NCI-H1048 (cell line): ENCODE measurements at places on chromosomes 13 and 19.

DNA sequence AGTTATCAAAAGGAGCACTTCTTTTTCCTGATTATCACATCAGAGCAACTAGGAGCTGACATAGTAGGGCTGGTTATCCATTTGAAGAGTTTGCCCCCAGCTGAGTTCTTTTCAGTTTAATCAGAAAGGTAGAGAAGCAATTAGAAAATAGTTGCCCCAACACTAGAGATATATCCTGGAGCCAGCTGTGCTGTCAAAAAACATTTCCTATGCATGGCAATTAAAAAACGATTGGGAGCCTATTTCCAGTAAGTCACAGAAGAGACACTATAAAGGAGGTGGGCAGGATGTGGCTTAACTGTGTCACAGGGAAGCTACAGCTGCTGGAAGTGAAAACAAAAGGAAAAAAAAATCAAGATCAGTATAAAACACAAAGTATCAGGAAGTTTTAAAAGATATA lies 155.7 kb upstream of the SLITRK1 start:
- DNase-seq: no peak

DNA sequence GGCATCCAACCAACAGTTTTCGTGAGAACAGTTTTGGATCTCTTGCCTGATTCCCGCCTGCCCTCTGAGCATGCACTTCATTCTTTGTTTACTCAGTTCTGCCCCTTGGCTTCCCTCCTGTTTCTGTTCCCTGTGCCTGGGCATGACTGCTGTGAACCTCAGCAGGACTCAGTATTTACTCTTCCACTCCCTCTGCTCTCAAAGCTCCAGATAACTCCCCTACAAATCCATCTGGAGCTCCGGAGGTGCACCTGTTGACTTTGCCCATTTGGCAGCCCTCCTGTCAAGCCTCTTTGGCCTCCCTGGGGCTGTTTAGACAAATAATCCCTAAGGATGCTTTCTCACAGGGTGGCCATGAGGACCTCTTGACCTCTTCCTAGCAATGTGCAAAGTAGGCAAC lies 34.2 kb upstream of the ARGLU1 start:
- no peak for DNase-seq

DNA sequence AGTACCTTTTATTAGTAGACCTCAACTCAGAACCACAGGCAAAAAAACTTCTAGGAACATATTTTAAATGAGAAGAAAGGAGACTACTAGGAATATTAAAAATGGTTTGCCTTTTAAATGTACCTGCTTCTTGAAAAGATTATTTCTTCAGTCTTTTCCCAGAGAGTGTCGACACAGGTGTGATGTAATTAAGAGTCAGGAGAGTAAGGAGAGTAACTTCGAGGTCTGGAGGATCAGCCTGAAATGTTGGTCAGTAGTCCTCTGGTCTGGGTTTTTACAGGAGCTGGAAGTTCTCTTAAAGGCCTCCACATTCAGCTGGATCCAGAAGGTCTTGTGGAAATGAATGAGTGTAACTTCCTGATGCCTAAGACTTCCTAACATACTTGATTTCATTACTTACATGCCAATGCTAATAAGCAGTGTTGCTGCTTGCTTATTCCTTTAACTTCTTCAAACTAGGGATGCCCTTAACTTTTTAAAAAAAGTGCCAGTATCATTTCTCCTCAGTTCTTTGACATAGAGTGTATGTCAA lies at the start of gene KCTD4:
KCTD4 (minus strand) TSS at position 345 of the 532 bp plus-strand sequence. CDS start 6,478 bp downstream, outside the sequence.
- DNase-seq: no peak

DNA sequence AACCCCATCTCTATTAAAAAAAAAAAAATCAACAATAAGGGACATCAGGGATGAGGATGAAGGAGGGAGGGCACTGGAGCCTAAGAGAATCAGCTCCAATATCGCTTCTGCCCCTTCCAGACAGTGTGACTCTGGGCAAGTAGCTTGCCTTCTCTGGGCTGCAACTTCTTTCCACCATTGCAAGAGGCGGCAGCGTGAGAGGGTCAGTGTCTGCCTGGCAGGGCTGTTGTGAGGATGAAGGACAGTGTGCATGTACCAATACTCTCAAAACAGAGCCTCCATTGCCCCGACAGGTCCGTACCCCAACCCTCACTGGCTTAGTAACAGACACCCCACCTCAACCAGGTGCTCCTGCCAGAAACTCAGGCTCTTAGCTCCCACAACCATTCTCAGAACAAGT lies 15.3 kb upstream of the LENG8 start:
- DNase-seq: no peak

- no peak for DNase-seq
These were observed 170.8 kb downstream of the NUFIP1 start for GRCh38 chr13:44818428-44818827.

DNA sequence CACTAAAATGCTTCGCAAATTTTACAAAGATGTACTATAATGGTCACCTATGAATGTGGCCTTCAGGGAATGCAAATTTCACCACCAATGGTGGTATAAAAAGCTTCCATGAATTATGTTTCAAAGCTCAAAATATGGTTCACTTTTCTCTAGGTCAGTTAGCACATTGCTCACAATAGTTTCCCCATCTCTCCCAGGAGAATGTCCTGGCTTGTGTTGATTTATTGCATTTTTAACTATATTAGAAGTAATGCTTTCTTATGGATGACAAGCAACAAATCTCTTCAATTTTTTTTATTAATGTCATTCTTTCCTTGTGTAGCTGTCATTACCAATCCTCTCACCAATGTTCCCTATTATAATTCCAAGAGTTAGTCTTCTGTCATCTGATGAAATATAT lies 621.2 kb downstream of the TBC1D4 start:
- DNase-seq: no peak

DNA sequence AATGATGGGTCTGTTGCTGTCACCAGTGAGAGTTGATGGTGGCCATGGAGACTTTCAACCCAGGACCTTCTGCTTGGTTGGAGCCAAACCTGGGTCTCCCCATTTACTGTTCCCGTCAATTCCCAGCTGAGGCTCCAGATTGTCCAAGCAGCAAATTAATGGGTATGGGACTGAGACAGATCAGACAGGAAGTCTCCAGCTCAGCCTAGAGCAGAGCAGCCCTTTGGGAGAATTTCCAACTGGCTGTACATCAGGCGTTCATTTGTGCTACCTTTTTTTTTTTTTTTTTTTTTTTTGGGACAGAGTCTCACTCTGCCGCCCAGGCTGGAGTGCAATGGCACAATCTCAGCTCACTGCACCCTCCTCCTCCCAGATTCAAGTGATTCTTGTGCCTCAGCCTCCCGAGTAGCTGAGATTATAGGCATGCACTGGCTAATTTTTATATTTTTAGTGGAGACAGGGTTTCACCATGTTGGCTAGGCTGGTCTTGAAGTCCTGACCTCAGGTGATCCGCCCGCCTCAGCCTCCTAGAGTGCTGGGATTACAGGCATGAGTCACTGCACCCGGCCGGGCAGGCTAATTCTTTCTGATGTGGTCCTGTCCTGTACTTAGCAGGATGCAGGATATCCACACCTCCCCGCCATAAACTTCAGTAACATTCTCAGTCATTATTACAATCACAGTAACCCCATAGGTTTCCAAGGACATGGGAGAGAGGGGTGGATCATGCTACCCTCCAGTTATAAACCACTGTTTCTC lies 9.3 kb downstream of the MAP3K10 start:
- no peak for DNase-seq

GRCh38 chr19:2867025-2867991 lies at the start of gene ZNF556:
ZNF556 (plus strand) TSS chr19:2867335; CDS start chr19:2867422, 87 bp downstream.
- DNase-seq: peak; percentile 97
